ENCODE measurements at places on chromosomes 3 and 15.

- peak; percentile 65 for DNase-seq
These were observed at the start of gene ERICH6 for GRCh38 chr3:150703756-150704344. Gene ERICH6, minus strand, starts transcription at chr3:150703920. Its CDS starts 22 bp downstream, at chr3:150703898.

- no peak for DNase-seq
These were observed 27.6 kb upstream of the ZFAND6 start for GRCh38 chr15:80031841-80032240.

DNA sequence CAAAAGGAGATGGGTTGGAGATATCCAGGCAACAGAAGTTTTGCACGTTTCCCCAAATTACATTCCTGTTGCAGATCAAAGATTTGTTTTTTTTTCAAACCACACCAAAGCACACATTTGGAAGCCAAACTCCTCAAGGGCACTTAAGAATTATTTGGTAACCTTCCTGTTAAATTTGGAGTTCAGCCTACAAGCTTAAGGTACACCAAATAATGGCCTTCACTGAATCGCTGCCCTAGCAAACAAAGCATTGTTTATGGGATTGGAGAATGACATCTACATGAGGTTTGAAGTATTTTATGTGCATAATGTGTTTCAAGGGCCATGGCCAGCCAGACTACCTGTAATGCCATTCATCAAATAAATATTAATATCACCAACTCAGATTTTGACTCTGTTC lies 357.9 kb downstream of the RORA start:
- no peak for DNase-seq

- peak; percentile 75 for DNase-seq
These were observed at the start of gene ALCAM for GRCh38 chr3:105366326-105367062. Gene ALCAM, plus strand, starts transcription at chr3:105366909.

DNA sequence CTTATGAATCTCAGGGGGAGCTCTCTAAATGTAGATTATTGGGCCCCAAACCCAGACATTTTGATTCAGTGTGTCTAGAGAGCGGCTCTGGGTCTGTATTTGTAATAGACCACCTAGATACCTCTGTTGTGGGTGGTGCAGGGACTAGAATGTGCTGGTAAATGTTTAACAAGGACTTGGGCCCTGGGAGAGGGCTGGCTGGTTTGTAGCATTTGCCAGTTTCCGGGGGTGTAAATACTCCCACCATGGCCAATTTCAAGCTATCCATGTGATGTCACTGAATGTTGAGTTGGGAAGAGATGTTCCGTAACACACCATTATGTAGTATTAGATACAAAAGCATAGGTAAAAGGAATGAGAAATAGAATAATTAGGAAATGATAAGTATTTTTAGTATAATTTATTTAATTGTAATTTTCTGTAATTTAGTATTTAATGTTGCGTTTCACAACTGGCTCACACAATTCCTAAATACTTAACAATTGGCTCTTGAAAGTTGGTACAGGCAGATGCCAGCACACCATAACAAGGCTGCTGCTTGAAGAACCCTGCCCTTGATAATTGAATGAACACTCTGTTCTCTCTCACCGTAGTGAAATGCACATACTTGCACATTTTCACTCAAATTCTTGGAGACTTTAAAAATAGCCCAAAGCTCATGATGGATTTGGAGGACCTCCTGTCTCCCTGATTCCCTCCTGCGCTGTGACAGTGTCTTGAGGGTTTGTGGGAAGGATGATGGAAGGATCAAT lies 359.2 kb upstream of the PROK2 start:
- no peak for DNase-seq

- no peak for DNase-seq
These were observed 305.2 kb upstream of the SEMA6D start for GRCh38 chr15:47412136-47412535.

DNA sequence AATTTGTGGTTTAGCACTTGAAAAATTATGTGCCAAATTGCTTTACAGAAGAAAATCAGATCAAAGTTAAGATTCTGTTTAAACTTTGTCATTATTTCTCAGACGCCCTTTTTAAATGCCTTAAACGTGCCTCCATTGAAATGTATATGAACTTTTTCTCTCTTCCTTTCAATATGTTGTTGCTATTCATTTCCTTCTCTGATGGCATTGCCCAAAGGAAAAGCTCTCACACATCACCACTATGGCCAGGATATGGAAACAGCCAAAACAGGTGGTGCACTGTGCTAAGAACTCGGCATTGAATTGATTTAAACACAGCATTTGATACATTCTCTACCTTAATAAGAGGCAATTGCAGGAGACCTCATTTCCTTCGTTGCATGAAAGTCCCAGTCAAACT lies 35.7 kb upstream of the NR2F2 start:
- no peak for DNase-seq

GRCh38 chr15:78925956-78926743 lies 18.7 kb downstream of the CTSH start:
- DNase-seq = no peak

DNA sequence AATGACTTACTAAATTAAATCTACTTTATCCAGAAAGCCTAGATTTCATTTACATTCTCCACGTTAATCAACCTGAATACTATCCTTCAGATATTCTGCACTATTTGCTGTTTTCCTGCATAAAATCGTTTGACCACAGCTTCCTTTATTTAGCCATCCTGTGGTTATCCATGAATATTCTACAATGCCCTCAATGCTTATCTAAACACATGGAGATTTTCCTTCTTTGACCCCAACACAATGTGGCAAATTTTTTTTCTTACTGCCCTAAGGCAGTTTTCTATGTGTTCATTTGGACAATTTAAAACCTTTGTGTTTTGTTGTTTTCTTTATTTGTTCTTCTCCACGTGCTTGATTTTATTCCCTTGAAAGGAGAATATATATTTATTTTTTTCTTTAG lies 495.5 kb upstream of the ROBO1 start:
- DNase-seq = no peak

DNA sequence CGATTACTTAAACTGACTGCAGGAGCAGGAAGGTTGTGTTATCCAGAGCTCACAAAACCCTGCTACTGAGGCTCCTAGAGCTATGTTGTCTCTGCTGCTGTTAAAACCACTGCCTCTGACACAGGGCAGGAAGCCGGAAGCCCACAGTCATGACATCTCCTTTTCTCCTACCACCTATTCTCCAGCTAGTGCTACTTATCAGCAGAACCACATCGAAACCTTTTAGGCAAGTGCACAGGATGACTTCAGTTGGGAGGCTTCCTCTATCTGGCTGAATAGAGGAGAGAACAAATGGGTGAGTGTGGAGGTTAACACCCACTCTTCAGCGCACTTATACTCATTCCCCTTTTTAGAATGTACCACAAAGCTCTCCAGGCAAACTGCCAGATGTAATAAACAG lies 638.0 kb downstream of the OTOL1 start:
- no peak for DNase-seq

DNA sequence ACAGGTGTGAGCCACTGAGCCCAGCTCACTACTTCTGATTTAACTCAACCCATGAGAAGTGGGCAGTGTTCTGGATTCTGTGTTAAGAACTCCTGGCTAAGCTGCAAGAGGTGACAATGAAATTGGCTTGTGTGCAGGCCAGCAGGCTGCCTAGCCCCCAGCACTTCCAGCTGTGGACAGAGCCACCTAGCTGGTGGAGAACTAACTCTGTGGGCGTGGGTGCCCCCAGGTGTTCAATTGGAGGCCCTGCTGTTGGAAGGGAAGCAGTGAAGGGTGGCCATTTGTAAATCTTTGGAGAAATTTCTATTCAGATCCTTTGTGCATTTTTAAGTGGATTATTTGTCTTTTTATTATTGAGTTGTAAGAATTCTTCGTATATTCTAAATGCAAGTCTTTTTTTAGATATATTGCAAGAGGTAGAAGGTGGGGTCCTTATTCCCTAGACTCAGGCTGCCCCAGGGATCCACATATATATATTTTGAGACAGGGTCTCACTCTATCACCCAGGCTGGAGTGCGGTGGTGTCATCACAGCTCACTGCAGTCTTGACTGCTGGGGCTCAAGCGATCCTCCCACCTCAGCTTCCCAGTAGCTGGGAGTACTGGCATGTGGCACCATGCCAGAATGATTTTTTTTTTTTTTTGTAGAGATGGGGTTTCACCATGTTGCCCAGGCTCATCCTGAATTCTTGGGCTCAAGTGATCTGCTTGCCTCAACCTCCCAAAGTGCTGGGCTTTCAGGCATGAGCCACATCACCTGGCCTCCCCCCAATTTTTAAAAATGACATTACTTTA lies 7.2 kb upstream of the SCAMP5 start:
- DNase-seq = no peak

GRCh38 chr3:28012830-28013229 lies 228.6 kb upstream of the CMC1 start:
- DNase-seq = no peak

DNA sequence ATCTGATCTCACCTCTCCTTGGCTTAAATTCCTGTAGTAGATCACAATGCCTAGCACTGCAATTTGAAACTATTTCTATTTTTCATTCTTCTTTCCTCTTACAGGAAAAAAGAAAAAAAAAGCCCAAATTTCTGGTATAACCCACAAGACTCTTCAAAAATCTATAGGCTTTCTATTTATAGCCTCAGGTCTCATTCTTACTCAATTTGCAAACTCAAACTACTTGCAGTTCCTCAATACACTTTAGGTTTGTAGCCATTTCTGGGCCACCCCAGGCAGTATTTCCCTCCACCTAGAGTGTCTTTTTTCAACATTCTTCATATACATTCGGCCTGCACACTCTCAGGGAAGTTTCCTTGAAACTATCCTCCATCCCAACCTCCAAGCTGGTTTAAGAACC lies 169.0 kb downstream of the TBC1D5 start:
- DNase-seq = no peak

DNA sequence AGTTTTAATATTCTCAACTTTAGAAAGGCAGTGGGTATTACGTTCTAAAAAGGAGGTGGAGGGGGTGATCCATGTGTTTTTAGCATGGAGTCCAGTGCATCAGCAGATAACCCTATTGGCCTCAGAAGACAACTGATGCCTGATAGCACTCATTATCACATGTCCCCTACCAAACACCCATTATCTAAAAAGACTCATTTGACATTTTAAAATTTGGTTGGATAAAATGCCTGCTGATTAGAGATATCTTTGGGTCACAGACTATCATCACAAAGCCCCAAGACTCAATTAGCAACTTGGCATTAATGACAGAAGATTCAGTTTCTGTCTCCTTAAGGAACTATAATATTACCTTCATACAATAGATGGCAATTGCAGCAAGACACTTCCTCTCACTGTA lies 589.3 kb downstream of the RBMS3 start:
- no peak for DNase-seq

GRCh38 chr15:67776600-67776999 lies 48.7 kb upstream of the SKOR1 start:
- no peak for DNase-seq

DNA sequence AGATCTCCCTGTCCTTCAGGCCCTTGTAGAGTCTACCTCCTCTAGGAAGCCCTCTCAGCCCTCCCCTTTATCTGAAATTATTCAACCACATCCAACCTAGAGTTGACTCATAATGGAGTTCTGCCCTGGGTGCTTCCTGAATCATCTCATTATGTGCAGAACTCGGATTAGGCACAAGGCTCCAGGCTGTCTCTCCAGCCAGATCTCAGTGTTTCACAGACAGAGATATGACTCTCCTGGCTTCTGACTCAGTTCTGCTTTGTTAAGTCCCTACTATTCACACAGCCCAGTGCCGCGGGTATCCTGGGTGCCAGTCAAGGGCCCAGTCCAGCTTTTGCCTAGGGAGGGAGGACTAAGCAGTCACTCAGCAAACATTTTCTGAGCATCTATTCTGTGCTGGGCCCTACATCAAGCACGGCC lies 9.3 kb downstream of the STRA6 start:
- DNase-seq = no peak

GRCh38 chr3:189344996-189345395 lies 173.2 kb downstream of the TPRG1 start:
- DNase-seq = no peak

DNA sequence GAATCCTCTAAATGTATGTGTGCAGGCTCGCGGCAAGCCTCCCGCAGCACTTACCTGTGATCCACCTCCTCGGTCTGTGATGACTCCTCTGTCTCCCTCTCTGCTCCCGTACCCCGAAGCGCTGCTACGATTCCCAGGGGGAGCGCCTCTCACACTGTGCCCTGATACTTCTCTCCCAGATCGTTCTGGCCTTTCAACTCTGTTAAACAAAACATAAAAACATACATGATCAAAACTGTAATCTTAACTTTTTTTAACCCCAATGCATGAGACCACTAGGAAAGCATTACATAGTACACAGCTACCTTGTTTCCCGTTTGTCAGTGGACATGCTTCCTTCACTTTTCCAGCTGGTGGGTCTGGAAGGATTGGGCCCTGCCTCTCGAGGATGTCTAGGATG lies 46.6 kb downstream of the SLTM start:
- no peak for DNase-seq

DNA sequence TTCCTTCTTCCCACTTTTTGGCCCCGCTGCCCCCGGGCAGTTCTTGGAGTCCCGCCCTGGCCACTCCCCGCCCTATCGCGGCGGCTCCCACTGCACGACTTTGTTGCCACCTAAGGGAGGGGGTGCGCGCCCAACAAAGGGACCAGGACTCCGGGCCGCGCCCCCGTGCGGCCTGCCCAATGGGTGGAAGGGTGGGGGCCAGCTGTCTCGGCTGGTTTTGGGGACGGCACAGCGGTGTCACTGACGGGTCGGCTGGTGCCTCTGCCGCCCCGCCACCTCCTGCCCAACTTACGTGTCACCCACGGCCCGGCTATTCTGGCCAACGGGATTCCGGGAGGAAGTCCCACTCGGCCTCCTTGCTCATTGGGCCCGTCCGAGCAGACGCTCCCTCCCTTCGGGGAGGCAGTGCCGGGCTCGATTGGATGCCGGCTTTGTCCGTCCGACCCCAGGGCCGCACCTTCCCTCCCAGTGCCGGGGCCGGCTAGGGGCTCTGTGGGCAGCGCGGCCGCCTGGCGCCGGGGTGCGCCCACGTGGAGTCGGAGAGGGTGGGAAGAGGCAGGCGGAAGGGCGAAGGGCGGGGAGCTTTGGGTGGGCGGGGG lies at the start of gene GOLIM4:
GOLIM4 (minus strand) TSS at position 314 of the 599 bp plus-strand sequence. CDS start 639 bp downstream, outside the sequence.
- DNase-seq = peak; percentile 64

GRCh38 chr15:101433396-101433795 lies 56.1 kb downstream of the PCSK6 start:
- no peak for DNase-seq

- no peak for DNase-seq
These were observed 19.8 kb downstream of the EPHB3 start for GRCh38 chr3:184581331-184581855.

GRCh38 chr3:129195731-129196256 lies 12.1 kb upstream of the CNBP start:
- DNase-seq = no peak

DNA sequence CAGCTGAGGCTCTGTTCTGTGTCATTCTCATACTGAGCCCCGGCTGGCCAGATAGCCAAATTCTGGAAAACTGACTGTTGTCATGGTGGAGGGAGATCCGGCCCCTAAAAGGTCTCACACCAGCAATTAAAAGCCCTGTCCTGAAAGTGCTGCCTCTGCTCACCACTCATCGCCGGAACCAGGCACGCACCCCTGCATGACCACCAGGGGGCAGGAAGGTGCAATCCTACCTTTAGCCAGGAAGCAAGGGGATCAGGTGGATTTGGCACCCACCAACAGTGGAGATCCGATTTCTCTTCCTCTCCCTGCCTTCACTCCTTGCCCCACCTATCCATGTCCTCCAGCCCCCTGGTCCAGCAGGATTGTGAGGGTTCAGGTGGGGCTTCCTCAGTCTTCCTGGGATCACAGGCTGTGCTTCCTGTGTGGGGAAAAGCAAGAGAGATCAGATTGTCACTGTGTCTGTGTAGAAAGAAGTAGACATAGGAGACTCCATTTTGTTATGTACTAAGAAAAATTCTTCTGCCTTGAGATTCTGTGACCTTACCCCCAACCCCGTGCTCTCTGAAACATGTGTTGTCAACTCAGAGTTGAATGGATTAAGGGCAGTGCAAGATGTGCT lies 16.1 kb upstream of the CACNA2D2 start:
- DNase-seq = peak; percentile 73
